ENCODE measurements at places on chromosomes 7 and 10. TPM values are rescaled to one million over a fixed set of nuclear protein-coding genes. Genes with fewer than 3 reads are reported as not detected.

GRCh38 chr10:77149001-77149400, 488.6 kb downstream of the KCNMA1 start:
- DNase-seq: no peak
- H3K4me3 ChIP-seq: no peak overlapping the region
- no peaks in the 10 kb centered on the region for H3K36me3 ChIP-seq
- H3K27me3 ChIP-seq: no peaks in the 10 kb centered on the region

DNA sequence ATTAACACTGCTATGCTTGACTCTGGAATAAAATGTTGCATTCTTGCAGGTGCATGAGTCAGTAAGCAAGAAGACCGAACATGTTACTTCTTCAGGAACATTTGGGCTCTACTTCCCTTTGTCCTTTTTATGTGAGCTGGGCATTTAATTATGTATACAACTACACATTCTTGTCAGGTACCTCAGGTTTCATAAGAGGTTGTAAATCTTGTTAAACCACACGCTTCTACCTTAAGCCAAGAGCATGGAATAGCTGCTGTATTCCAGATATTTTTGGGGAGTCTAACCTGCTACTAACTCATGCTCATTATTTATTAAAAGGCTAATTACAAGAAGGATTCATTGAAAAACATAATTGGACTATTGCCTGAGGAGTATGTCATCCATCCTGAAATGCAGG, 414.2 kb upstream of the KLF6 start:
- H3K4me1 ChIP-seq: peaks cover 7% of the 10 kb centered on the region
- H3K36me3 ChIP-seq: no peaks in the 10 kb centered on the region

GRCh38 chr7:114530057-114530611, 115.5 kb downstream of the FOXP2 start:
- no peaks in the 10 kb centered on the region for H3K27me3 ChIP-seq

DNA sequence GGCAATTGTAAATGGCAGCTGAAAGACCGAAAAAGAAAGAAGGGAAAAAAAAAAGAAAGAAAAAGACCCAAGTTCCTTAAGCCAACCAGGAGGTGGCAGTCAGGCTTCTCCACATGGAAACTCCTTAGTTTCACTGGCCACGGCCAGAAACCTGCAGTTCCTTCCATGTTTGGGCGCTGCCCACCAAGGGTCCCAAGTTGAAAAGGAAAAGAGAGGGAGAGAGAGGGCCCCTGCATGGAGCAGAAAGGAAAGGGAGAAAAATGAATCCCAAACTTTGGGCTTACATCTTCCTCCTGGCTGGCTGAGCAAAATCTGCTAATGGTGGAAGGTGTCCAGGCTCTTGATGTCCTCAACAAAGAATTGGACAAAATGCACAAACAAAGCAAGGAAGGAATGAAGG, 31.8 kb upstream of the ABCA13 start:
- H3K4me3 ChIP-seq: no peak overlapping the region
- H3K4me1 ChIP-seq: peaks cover 6% of the 10 kb centered on the region
- no peak overlapping the region for H3K27ac ChIP-seq
- no peaks in the 10 kb centered on the region for H3K27me3 ChIP-seq

GRCh38 chr7:39700932-39701331, 77.6 kb downstream of the RALA start:
- peaks cover 4% of the 10 kb centered on the region for H3K4me1 ChIP-seq
- no peak overlapping the region for H3K4me3 ChIP-seq
- no peaks in the 10 kb centered on the region for H3K27me3 ChIP-seq
- peaks cover 15% of the 10 kb centered on the region for H3K36me3 ChIP-seq

DNA sequence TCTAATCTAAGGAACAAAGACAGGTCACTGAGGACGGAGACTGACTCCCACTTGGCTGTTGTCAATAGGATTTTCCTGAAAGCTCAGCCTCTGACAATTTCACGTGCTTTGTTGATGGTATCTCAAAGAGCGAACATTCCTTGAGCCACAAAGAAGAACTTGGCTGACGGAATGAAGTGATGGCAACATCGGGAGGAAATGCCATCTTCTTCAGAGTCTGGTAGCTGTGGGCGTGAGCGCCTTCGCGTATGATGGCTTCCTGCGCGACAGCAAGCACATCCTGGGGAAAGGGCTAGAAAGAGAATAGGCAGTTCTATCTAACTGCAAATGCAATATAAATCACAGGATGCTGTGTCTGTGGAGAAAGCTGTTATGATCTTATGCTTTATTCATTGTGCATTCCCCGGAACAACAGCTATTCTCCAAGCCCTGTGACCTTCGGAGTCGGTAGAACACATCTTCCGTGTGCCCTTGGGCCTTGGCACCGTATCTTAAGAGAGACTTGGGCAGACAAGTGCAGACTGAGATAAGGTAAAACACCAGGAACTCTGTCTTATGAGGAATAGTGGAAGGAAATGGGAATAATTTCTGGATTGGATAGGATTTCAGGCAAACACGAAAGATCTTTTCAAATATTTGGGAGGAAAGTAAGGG, 19.6 kb upstream of the GTPBP4 start:
- no peak for DNase-seq
- no peaks in the 10 kb centered on the region for H3K4me1 ChIP-seq
- H3K27me3 ChIP-seq: peaks cover 18% of the 10 kb centered on the region

AKR1C8 gene
- not detected for total RNA-seq

ZP3 gene
- 2.6 TPM for total RNA-seq

- peak overlapping the region; percentile 64 for H3K4me3 ChIP-seq
- H3K36me3 ChIP-seq: no peaks in the 10 kb centered on the region
- H3K4me1 ChIP-seq: peaks cover 4% of the 10 kb centered on the region
- no peak for DNase-seq
Observed at GRCh38 chr7:120273476-120273975, 551 bp downstream of the KCND2 start.

- H3K4me1 ChIP-seq: peaks cover 1% of the 10 kb centered on the region
- no peak overlapping the region for H3K4me3 ChIP-seq
- H3K27ac ChIP-seq: no peak overlapping the region
- no peak for DNase-seq
- peaks cover 26% of the 10 kb centered on the region for H3K27me3 ChIP-seq
- no peaks in the 10 kb centered on the region for H3K36me3 ChIP-seq
Observed at GRCh38 chr10:28993861-28994260, 295.0 kb upstream of the LYZL1 start.

GRCh38 chr10:121690152-121690848, 92.1 kb upstream of the FGFR2 start:
- no peak for DNase-seq
- H3K4me1 ChIP-seq: no peaks in the 10 kb centered on the region
- no peak overlapping the region for H3K27ac ChIP-seq
- H3K27me3 ChIP-seq: peaks cover 3% of the 10 kb centered on the region
- H3K4me3 ChIP-seq: no peak overlapping the region

GRCh38 chr10:131695496-131696165, 205.2 kb upstream of the PPP2R2D start:
- H3K4me3 ChIP-seq: no peak overlapping the region
- H3K36me3 ChIP-seq: no peaks in the 10 kb centered on the region
- no peak overlapping the region for H3K27ac ChIP-seq

GRCh38 chr7:91942312-91942711, 1.6 kb downstream of the AKAP9 start:
- no peaks in the 10 kb centered on the region for H3K27me3 ChIP-seq
- peaks cover 43% of the 10 kb centered on the region for H3K4me1 ChIP-seq
- no peak overlapping the region for H3K27ac ChIP-seq
- peak overlapping the region; percentile 90 for H3K4me3 ChIP-seq
- no peak for DNase-seq
- peaks cover 10% of the 10 kb centered on the region for H3K36me3 ChIP-seq

GRCh38 chr10:126597211-126597610, 73.3 kb downstream of the C10orf90 start:
- no peaks in the 10 kb centered on the region for H3K27me3 ChIP-seq
- no peak for DNase-seq
- no peak overlapping the region for H3K4me3 ChIP-seq
- no peaks in the 10 kb centered on the region for H3K36me3 ChIP-seq
- no peaks in the 10 kb centered on the region for H3K4me1 ChIP-seq

HOGA1 gene
- total RNA-seq: not detected

- H3K27ac ChIP-seq: no peak within 1 kb of the TSS
- peaks cover 61% of the 10 kb centered on the region for H3K27me3 ChIP-seq
- peak within 1 kb of the TSS; percentile 46 for H3K4me3 ChIP-seq
- H3K4me1 ChIP-seq: peaks cover 3% of the 10 kb centered on the region
Observed at GRCh38 chr10:71396711-71397295, at the start of gene CDH23. TSS of gene CDH23 (plus strand) at chr10:71396920. CDS start at chr10:71439832, 42,912 bp downstream.

DNA sequence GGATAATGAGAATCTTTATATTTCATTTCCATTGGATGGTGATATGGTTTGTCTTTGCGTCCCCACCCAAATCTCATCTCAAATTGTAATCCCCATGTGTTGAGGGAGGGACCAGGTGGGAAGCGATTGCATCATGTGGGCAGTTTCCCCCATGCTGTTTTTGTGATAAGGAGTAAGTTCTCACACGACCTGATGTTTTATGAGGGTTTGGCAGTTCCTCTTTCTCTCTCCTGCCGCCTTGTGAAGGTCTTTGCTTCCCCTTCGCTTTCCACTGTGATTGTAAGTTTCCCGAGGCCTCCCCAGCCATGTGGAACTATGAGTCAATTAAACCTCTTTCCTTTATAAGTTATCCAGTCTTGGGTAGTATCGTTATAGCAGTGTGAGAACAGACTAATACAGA, 59.4 kb downstream of the MTPN start:
- H3K27me3 ChIP-seq: no peaks in the 10 kb centered on the region
- DNase-seq: no peak
- peaks cover 5% of the 10 kb centered on the region for H3K36me3 ChIP-seq
- peaks cover 6% of the 10 kb centered on the region for H3K4me1 ChIP-seq
- no peak overlapping the region for H3K4me3 ChIP-seq

DNA sequence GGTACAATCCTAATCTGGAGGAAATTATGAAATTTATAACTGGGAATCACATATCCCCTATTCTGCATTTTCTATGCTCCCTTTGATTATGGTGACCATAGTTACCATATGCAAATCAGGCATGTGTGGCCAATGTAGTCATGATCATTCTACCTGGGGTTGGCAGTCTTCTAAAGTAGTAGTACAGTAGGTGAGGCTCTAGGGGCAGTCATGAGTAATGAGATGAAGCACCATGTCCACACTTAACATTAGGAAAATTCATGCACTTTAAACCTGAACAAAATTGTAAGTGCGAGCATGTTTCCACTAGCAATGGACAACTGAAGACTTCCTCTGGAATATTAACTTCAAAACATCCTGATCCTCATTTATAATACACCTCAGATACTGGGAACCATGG, 545.9 kb downstream of the SUGCT start:
- no peaks in the 10 kb centered on the region for H3K36me3 ChIP-seq
- H3K4me1 ChIP-seq: no peaks in the 10 kb centered on the region
- no peak overlapping the region for H3K27ac ChIP-seq
- DNase-seq: no peak
- H3K27me3 ChIP-seq: no peaks in the 10 kb centered on the region

- peaks cover 1% of the 10 kb centered on the region for H3K4me1 ChIP-seq
- DNase-seq: no peak
- no peaks in the 10 kb centered on the region for H3K27me3 ChIP-seq
Observed at GRCh38 chr7:111477462-111478225, 84.6 kb downstream of the IMMP2L start.
